A549 treated with Hydrocortisone at 1 μM for 4 hours (cell line): ENCODE measurements at places on chromosomes 5 and 9. TPM values are rescaled to one million over a fixed set of nuclear protein-coding genes. Genes with fewer than 3 reads are reported as not detected.

Gene HRH2
- 0.38 to 0.59 TPM (median 0.41 TPM) in 5 replicates for total RNA-seq

Gene KIF27
- total RNA-seq, result 0.68 to 1.1 TPM (median 1.1 TPM) in 5 replicates

Gene SLC4A9
- 0.02 TPM in 1 of 5 replicates, not detected in the others for total RNA-seq

Gene AGXT2
- total RNA-seq, result not detected in 5 replicates

Gene NRARP
- total RNA-seq, result 2.5 to 5.1 TPM (median 3.9 TPM) in 5 replicates

Gene BSPRY
- 0.06 to 0.12 TPM in 2 of 5 replicates, not detected in the others for total RNA-seq
